ENCODE measurements at places on chromosomes 2 and 18.

- no peak for DNase-seq
Observed at GRCh38 chr2:173770947-173771678, 194.1 kb downstream of the SP3 start.

DNA sequence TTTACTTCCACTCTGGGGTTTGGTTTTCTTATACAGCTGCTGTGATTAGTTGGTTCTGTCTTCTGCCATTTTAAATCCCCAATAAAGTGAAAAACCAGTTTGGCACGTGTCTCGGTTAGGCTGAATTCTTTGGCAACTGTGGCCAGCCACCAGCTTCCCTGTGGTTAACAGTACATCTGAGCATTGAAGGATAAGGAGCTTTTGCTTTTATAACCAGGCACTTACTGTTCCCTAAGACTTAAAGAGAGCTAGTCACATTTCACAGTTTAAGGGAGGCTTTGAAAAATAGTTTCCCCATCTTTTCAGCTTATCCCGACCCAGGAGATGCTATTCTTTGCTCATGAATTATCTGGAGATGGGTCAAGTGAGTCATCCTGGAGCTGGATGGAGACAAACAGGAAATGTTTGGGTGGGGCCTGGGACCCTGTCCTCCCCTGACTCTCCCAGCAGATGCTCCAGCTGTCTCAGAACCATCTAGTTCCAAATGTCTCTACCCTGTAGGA is 57.3 kb upstream of the EML6 start:
- no peak for DNase-seq

DNA sequence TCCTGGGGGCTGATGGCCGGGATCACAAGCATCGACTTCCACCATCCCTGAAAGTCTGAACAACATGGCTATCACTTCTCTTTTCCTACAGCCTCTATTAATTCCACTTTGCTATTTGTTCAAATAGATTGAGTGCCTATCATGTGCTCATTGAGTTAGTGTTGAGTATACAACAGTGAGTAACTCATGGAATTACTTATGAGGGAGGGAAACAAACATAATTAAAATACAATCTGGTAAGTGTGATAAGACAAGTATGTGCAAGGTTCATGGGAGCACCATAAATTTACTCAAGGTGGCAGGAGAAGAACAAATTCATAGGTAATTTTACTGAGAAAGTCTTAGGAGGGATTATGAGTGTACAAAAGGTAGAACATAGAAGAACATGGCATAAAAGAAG is 86.4 kb downstream of the MEP1B start:
- no peak for DNase-seq

DNA sequence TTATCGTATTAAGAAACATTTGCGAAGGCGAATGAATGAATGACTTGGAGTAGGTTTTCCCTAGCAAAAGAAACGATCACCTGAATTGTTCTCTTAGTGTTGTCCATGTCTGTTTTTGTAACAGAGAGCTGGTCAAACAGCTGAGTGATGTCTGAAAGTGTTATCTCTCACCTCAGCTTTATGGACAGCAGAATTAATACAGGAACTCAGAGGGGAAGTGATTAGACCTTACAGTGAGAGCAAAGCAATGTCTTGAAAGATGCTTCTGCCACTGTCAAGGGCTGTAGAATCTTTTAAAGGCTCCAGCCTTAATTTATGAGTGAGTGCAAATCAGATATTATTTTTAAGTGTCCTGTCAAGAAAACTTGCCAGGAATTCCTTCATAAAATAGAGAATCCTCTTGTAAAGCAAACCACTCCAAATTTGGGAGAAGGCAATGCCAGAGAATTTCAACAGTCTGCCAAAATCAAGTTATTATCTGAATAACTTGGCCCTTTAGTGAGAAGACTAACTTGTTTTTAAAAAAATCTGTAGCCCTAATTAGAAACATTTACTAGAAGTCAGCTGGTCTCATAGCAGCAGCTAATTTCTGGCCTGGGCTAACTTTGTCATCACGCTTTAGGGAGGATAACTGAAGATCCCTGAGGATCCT is 60.7 kb downstream of the CDC42EP3 start:
- no peak for DNase-seq

- DNase-seq: no peak
Observed at GRCh38 chr2:238388794-238389193, 37.9 kb upstream of the ASB1 start.

DNA sequence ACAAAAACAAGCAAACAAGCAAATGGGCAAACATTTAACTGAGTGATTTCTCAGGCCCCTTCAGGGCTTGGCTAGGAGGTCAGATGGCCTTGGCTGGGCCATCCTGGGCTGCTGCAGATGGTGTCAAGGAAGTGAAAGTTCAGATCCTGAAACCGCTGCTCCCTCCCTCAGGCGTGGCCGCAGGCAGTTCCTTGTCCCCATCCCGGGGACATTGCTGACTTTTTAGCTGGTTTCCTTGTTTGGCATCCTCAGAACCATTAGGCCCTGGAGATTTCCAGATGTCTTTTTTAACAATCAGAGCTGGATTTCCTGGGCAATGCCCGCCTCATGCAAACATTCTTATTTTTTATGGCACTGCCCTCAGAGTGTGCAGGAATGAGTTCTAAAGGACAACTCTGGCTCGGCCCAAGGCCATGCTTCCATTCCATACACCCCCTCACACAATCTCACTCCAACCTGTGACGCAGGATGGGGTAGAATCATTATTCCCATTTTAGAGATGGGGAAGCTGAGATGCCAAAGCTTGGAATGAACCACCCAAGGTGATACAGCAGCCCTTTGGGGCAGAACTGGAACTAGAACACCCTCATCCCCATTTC is 86.1 kb upstream of the ZCCHC2 start:
- DNase-seq: no peak

- DNase-seq: no peak
Observed at GRCh38 chr18:78242806-78243205, 736.8 kb upstream of the SALL3 start.

GRCh38 chr18:8615397-8616027 is 6.3 kb downstream of the RAB12 start:
- no peak for DNase-seq

DNA sequence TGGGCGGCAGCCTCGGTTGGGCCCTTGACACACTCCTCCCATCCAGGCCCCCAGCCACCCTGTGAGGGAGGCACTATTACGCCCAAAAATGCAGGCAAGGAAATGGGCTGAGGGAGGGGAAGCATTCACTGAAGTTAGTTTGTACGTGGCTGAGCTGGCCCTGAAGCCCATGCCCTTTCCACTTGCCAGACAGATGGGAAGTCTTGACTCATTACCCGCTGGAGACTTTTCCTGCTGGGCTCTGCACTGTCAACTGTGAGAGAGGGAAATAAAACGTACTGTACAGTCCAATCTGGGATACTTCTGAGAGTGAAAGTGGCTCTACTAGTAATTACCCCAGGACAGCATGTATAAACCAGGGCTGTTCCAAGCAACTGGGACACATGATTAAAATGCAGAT is 125.9 kb downstream of the MSH2 start:
- no peak for DNase-seq

DNA sequence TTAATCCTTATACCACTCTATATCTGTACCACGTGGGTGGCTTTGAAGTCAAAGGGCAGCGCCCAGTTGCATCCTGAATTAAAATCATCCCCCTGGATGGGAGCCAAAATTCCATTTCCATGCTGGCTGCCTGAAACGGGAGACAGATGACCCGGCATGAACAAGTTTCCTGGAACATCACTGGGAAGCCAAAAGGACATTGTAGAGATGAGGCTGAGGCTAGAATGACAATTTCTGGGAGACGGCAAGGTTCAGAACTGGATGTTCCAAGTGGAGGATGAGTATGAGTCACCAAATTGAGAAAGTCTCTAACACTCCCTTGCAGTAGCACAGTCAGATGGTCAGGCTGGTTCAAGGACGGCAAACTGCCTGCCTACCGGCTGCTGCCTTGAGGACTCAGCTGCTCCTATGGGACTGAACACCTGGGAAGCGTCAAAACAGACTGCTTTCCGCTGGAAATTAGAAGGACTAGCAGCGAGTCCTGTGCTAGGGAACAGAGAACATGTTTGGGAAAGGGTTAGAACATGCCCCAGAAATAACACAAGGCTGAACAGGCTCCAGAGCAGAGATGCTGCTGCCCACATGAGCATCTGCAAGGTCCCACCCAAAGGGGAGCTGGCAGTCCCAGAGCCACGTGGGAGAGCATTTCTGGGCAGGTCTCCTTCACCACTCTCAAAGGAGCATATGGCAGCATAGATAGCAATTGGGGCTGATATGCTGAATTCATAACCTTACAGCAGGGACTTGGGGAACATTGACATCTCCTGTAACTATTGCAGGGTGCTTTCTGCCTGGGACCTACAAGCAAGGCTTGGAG is 32.0 kb downstream of the YPEL5 start:
- no peak for DNase-seq

DNA sequence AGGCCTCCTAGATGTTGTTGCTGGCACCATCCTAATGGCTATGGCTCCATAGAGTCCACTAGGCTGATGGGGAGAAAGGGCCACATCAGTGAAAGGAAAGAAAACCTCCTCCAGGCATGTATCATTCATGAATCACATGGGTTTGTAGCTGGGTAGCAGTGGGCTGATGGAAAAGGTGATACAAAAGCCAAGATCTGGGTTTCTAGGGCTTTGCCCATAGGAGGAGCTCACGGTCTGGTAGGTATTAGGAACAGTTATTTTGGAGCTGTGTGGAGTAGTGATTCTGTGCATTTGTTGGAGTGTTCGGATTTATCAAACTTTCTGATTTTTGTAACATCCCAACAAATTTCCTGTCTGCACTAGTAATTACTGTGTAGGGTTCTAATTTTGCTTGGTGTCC is 259.2 kb downstream of the SLC4A3 start:
- DNase-seq: no peak

DNA sequence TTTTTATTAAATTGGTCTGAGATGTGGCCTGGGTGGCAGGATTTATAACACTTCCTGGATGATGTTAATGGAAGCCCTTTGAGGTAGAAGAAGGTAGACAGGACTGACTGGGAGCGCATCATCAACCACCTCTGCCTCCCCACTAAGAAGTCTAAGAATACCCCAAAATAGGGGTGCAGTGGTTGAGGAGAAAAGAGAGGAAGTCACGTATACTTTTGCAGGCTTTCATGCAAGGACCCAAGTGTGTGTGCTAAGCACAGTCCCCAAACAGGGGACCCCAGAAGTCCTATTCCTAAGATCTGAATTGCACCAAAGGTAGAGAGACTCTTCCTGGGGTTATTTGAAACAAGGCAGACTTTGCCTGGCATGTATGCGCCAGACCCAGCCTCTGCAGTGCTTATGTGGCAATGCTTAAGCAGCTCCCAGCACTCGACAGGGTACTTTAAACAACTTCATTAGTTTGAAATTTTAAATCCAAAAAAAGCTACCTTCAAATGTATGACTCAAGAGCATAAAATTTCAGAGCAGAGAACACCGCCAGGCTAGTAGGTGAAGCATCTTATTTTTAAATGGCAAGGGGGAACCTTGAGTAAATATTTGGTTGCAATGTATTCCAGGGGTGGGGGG is 35.3 kb downstream of the BCL2 start:
- no peak for DNase-seq

GRCh38 chr2:230267556-230267955 is 42.0 kb downstream of the SP140 start:
- DNase-seq: no peak

GRCh38 chr2:46041434-46041833 is 255.8 kb upstream of the EPAS1 start:
- DNase-seq: no peak

All from CD4-positive, alpha-beta T cell treated with Interleukin-4 for 1 hour (primary cell).